ENCODE measurements at places on chromosomes 16 and 17.

DNA sequence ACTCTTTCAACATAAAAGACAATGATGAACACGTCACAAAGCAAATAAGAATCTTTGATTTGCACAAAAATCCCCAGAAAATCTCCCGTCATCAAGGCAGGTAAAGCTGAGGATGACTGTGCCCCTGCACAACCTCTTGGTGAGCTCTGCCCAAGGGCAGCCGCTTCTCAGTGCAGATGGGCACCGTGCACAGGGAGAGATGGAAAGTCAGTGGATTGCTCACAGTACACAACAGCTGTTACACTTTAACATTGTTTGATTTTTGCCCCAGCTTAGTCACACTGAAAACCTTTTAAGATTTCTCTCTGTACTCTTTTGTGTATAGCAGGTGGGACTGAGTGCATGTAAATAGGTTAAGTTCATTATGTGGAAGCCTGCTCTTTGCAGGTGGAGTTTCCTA lies 104.2 kb downstream of the CDK5R1 start:
- H3K27me3 ChIP-seq, result no peaks in the 10 kb centered on the region
- H3K36me3 ChIP-seq, result no peaks in the 10 kb centered on the region
- H3K4me3 ChIP-seq, result no peak overlapping the region
- no peak for DNase-seq
- H3K27ac ChIP-seq, result no peak overlapping the region

DNA sequence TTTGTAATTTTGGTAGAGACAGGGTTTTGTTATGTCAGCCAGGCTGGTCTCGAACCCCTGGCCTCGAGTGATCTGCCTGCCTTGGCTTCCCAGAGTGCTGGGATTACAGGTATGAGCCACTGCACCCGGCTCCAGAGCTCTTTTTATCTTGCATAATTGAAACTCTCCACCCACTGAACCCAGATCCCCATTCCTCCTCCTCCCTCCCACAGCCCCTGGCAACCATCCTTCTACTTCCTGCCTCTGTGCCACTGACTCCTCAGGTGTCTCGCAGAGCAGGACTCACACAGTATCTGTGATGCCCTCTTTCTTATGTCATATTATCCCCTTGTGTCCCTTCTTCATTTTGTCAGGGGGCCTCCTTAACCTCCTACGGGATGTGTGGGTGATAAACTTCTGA lies 340.7 kb downstream of the SLC39A11 start:
- H3K4me3 ChIP-seq, result no peak overlapping the region
- H3K36me3 ChIP-seq, result no peaks in the 10 kb centered on the region
- no peaks in the 10 kb centered on the region for H3K27me3 ChIP-seq
- H3K27ac ChIP-seq, result no peak overlapping the region

DNA sequence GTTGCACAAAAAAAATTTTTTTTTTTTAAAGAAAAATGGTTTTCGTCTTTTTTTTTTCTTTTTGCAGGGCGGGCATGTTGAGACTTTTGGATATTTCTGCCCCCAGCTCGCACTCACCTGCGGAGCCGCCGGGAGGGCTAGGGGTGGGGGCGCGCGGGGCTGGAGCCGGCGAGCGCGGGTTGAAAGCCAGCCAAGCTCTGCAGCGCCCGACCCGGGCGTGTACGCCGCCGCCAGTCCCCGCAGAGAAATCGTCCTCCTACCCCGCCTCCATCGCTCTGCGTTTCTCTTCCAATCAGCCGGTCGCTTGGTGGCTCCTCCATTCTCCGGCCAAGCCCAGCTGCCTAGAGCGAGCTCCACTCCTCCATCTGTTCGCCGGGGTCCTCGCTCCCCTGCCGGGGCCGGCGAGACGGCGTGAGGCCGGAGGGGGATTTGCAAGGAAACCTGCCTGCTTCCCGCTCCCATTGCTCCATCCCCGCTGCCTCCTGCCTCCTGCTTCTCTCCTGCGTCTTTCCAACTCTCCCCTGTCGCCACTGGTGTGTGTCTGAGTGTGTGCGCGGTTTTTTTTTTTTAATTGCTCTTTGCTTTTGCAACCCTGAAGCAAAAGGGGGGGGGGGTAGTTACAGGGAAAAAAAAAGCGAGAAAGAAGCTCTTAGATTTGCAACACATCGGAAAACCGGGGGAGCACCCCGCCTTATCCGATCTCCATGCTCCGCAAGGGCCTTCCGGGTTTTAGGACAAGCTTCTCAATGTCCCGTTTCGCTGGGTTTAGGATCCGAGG lies 1.8 kb upstream of the UBTF start:
- peak overlapping the region; percentile 82 for H3K4me3 ChIP-seq
- peak overlapping the region; percentile 49 for H3K27ac ChIP-seq
- peaks cover 32% of the 10 kb centered on the region for H3K4me1 ChIP-seq
- peaks cover 3% of the 10 kb centered on the region for H3K36me3 ChIP-seq
- no peaks in the 10 kb centered on the region for H3K27me3 ChIP-seq

GRCh38 chr17:55768936-55769624 lies 18.2 kb downstream of the PCTP start:
- H3K27me3 ChIP-seq, result no peaks in the 10 kb centered on the region
- no peak overlapping the region for H3K4me3 ChIP-seq
- H3K36me3 ChIP-seq, result peaks cover 7% of the 10 kb centered on the region

DNA sequence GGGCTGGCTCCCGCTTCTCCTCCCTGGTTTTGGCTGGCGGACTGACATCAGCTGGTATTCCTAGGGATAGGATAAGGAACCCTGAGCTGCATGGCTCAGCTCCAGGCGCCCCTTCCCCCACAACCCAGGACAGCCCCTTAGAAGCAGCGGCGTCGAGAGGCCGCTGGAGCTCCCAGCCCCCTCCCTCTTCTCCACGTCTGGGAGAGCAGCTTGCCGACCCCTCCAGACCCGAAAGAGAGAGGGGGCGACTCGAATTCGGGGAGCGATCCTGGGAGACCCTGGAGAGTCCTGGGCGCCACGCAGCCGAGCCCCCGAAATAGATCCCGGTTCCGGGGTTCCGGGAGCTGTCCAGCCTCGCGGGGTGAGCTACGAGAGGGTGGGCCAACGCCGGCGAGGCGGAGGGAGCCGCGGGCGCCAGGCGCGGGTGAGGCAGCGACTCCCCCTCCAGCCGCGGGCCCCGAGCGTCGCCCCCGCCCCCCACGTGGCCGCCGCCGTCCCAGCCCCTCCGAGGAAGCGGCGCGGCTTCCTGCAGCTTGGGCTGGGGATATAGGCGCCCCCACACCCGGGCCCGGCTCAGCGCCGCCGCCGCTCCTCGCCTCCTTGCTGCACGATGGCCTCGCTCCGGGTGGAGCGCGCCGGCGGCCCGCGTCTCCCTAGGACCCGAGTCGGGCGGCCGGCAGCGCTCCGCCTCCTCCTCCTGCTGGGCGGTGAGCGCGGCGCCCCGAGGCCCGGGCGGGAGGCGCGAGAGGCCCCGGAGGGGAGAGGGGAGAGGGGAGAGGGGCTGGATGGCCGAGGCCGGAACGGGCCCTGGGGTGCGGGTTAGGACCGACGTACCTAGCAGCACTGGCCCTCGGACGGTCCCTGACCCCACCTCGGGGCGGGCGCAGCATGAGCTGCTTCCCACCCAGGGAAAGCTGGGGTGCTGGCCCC lies at the start of gene RAMP2:
Gene RAMP2, plus strand, starts transcription at position 576 of the 930 bp plus-strand sequence. Its CDS starts 35 bp downstream, at position 611.
- DNase-seq, result no peak
- H3K27me3 ChIP-seq, result peaks cover 34% of the 10 kb centered on the region
- peaks cover 7% of the 10 kb centered on the region for H3K4me1 ChIP-seq

- peaks cover 3% of the 10 kb centered on the region for H3K27me3 ChIP-seq
- no peak overlapping the region for H3K27ac ChIP-seq
- H3K36me3 ChIP-seq, result peaks cover 8% of the 10 kb centered on the region
- no peak for DNase-seq
- peaks cover 7% of the 10 kb centered on the region for H3K4me1 ChIP-seq
These were observed 11.4 kb downstream of the FSCN2 start for GRCh38 chr17:81539571-81539900.

- no peak overlapping the region for H3K27ac ChIP-seq
- H3K36me3 ChIP-seq, result no peaks in the 10 kb centered on the region
- no peaks in the 10 kb centered on the region for H3K4me1 ChIP-seq
- DNase-seq, result no peak
- H3K4me3 ChIP-seq, result no peak overlapping the region
These were observed 18.0 kb upstream of the KCNJ18 start for GRCh38 chr17:21674242-21674731.

DNA sequence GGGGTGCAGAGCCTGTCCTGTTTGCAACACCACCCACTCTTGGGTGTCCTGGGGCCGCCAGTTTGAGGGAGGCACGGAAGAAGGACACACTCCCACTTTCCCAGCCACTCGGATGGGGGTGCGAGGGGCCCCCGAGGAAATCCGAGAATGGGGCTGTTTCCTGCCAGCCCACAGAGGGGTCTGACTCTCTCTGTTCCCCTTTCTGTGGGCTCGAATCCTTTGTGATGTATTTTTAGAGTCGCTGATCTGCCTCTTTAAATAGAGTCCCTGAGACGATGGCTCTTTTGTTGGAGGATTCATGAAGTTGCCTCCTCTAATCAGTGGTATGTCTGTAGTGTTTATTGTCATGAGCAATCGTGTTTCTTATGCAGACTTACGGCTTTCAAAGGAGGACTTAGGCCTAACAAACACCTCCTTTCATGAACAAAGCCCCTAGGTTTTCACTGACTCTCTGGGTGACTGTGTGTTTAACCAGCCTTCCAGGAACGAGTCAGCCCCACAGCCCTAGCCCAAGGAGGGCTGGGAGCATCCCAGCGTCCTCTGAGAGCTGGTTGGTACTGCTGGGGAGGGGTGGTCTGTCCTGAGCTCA lies 29.1 kb downstream of the CIBAR2 start:
- no peak overlapping the region for H3K4me3 ChIP-seq
- peaks cover 9% of the 10 kb centered on the region for H3K36me3 ChIP-seq
- no peaks in the 10 kb centered on the region for H3K27me3 ChIP-seq
- DNase-seq, result no peak
- H3K27ac ChIP-seq, result no peak overlapping the region

- no peaks in the 10 kb centered on the region for H3K27me3 ChIP-seq
- peaks cover 62% of the 10 kb centered on the region for H3K36me3 ChIP-seq
- no peak for DNase-seq
- no peak overlapping the region for H3K27ac ChIP-seq
- no peak overlapping the region for H3K4me3 ChIP-seq
These were observed 11.3 kb downstream of the NAT9 start for GRCh38 chr17:74764751-74765286.

DNA sequence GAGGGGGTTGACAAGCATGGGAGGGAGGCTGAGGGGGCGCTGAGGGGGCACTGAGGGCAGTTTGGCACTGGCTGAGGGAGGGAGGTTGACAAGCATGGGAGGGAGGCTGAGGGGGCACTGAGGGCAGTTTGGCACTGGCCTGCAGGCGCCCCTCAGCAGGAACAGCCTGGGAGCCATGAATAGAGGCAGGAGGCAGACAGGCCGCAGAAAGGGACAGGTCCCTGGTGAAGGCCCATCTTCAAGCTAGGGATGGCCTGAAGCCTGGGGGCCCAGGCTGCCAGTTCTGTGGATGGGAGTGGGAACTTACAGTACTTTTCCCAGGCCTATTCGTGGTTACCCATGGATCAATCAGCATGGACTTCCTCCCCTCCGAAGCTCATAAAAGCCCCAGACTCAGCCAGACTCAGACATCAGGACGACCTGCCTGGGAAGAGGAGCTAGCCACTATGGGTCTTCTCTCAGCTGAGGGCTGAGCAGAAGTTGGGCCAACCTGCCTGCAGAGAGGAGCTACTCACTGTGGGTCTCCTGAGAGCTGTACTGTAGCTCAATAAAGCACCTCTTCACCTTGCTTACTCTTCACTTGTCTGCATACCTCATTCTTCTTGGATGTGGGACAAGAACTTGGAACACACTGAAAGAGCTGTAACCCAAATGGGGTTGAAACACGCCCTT lies 72.8 kb upstream of the BRD7 start:
- H3K4me1 ChIP-seq, result no peaks in the 10 kb centered on the region
- H3K36me3 ChIP-seq, result no peaks in the 10 kb centered on the region
- H3K27me3 ChIP-seq, result no peaks in the 10 kb centered on the region

DNA sequence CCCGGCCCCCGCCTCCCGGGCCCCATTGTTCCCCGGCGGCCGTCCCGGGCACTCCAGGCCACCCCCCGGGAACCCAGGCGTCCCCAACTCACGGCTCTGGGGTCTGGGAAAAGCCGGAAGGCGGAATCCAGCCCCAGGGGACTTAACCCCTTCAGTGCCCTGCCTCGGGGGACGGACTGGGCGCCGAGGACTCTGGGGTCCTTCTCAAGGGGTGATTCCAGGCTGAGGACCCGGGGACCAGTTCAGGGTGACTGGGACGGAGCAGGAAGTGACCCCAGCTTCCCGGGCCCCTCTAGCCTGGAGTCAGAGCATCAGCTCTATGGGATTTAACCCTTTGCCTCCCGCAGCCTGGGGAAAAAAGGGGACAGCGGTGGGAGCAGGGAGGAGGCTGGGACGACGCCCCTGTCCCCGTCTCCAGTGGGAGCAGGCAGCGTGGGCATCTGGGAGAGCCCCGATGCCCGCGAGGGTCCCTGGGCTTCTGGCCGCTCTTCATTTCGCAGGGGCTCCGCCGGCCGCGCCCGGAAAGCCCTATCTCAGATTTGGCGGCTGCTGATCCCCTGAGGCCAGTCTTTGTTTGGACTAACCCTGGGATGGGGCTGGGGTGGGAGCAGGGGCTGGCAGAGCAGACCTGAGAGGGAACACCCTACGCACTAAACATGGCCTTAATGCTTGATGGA lies at the start of gene ZNF629:
Gene ZNF629, minus strand, starts transcription at position 270 of the 677 bp plus-strand sequence. CDS start 2,723 bp downstream, outside the sequence.
- H3K36me3 ChIP-seq, result no peaks in the 10 kb centered on the region
- peak within 1 kb of the TSS; percentile 36 for H3K4me3 ChIP-seq
- no peak within 1 kb of the TSS for H3K27ac ChIP-seq

DNA sequence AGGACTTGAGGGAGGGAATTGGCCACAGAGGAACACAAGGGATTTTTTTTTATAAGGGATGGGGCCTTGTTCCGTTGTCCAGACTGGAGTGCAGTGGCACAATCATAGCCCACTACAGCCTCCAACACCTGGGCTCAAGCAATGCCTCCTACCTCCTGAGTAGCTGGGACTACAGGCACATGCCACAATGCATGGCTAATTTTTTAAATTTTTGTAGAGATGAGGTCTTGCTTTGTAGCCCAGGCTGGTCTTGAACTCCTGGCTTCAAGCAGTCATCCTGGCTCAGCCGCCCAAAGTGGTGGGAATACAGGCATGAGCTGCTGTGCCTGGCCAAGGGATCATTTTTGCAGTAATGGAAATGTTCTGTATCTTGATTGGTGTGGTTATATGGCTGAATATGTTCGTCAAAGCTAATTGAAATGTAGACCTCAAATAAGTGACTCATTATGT lies 56.9 kb downstream of the VMP1 start:
- no peaks in the 10 kb centered on the region for H3K27me3 ChIP-seq
- peaks cover 5% of the 10 kb centered on the region for H3K36me3 ChIP-seq
- peaks cover 13% of the 10 kb centered on the region for H3K4me1 ChIP-seq
- no peak for DNase-seq

DNA sequence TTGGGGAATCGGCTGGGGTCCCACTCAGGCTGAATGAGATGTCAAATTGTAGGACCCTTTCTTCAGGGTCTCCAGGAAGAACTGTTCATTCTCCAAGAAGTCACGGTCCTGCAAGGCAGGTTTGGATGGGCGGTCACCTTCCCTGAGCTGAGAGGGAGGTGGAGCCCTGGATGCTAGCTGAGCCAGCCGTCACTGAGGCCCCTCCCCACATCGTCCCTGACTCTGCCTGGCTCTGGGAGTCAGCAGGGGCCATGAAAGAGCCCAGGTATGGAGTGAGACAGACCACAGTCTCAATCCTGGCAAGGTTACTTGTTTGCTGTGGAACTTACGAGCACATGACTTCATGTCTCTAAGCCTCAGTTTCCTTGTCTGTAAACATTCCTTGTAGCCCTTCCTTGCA lies 6.0 kb upstream of the MRPL38 start:
- no peaks in the 10 kb centered on the region for H3K36me3 ChIP-seq
- H3K4me3 ChIP-seq, result no peak overlapping the region
- H3K4me1 ChIP-seq, result peaks cover 5% of the 10 kb centered on the region
- no peak for DNase-seq

Measured in CD4-positive, alpha-beta memory T cell (primary cell).